ENCODE measurements at places on chromosomes 5 and 9.

- DNase-seq = peak; percentile 33
Observed at GRCh38 chr5:123610665-123611405, 98.9 kb downstream of the CSNK1G3 start.

DNA sequence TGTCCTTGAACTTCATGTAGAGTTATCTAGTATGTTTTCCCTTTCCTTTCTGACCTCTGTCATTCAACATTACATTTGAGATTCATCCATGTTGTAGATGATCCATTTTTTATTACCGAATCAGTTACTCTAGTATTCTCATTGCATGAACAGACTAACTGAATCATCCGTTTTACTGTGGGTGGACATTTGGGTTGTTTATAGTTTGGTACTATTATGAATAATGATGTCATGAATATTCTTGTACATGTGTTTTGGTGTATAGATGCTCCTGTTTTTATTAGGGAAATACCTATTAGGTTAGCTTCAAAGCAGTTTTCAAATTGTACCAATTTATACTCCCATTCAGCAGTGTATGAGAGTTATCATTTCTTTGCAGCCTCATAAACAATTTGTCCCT is 94.3 kb upstream of the NIPAL4 start:
- no peak for DNase-seq

DNA sequence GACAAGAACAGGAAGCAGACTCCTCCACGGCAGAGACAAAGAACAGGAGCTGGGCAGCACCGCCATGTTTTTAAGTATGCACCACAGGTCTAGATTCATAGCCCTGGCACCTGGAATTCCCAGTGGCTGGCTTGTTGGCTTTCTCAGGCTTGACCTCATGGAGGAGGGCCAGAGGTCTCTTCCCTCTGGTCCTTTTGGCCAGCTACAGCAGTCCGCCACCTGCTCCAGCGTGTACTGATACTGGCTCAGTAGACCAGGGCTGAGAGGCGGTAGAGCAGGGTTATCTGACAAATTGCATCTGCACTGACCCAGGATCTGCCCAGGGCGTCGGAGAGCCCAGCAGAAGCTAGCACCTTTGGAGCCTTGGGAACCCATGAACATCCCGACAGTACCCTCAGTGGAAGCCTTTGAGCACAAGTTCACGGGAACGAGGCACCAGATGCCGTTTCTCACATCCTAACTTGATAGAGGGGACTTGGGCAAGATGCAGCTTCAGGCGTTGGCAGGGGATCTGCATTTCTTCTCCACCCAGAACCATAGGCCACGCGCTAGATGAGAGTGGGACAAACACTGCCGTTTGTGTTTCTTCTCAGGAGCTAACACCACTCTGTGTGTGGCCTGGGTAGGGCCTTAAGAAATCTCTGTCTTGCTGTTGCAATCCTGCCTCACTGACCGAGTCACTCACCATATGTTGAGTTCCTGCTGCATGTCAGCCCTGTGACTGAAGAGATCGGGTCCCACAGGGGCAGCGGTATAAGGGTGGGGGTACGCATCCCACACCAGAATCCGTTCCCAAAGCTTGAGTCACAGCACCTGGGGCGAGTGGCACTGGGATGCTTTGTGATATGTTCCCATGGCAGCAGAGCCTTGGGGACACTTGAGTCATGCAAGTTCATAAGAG is 90.3 kb upstream of the OTULINL start:
- DNase-seq = no peak

- DNase-seq = peak; percentile 45
Observed at GRCh38 chr9:126705767-126706697, 92.3 kb downstream of the LMX1B start.

GRCh38 chr5:61805101-61805500 is 473.0 kb downstream of the ZSWIM6 start:
- no peak for DNase-seq

GRCh38 chr5:145636371-145636770 is 198.8 kb downstream of the PRELID2 start:
- no peak for DNase-seq

GRCh38 chr9:96382175-96382574 is 1.3 kb downstream of the SLC35D2 start:
- no peak for DNase-seq

- DNase-seq = no peak
Observed at GRCh38 chr5:132209901-132210545, 17.6 kb downstream of the P4HA2 start.

GRCh38 chr9:121943463-121943862 is 149.6 kb downstream of the TTLL11 start:
- no peak for DNase-seq

DNA sequence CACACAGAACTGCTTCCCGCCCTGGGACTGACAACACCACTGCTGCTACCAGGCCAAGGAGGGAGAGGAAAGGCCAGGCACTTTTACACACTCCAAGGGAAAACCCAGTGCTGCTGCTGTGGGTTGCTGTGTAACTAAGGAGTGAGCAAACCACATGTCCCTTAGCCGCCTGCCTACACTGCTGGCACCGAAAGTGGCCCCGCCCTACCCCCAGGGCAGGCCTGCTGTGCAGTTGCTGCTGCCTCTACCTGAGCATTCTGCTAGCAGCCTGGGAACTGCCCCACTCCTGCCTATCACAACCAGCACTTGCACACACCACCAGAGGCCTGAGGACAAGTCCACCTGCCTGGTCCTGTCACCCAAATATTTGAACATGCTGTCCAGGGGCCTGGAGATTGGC is 740.9 kb downstream of the DTWD2 start:
- no peak for DNase-seq

GRCh38 chr9:105087910-105088898 is 156.2 kb upstream of the SLC44A1 start:
- no peak for DNase-seq

GRCh38 chr5:66415208-66415607 is 181.0 kb upstream of the MAST4 start:
- no peak for DNase-seq

GRCh38 chr5:169906745-169907649 is 73.3 kb downstream of the INSYN2B start:
- DNase-seq = no peak

GRCh38 chr5:7638456-7638855 is 212.5 kb downstream of the CFAP90 start:
- DNase-seq = no peak

GRCh38 chr5:152514827-152515397 is 109.8 kb upstream of the NMUR2 start:
- DNase-seq = no peak

Measured in naive thymus-derived CD8-positive, alpha-beta T cell (primary cell).